Stimulated activated CD4-positive, alpha-beta T cell treated with anti-CD3 and anti-CD28 coated beads, Interleukin-2, amount 100 ng/mL, for 4 hours (primary cell): ENCODE measurements at places on chromosomes 2 and 18.

- no peak for DNase-seq
These were observed 5.5 kb upstream of the ATRAID start for GRCh38 chr2:27206346-27206745.

DNA sequence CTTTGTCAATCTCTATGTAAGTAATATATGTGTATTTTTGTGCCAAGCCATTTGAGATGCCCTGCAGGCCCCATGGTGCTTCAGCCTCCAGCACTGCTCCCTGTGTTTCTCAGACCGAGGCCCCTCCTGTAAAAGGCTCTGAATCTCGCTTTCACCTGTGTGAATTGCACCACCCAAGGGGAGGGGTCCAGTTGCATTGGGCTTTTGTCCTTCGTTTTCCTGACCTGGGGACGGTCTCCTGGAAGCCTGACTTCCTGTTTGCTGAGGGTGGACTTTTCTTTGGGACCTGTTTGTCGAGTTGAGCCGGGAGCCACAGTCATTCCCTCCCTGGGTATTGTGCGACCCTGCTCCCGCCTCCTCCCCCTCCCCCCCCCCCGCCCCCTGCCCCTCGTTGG is 48.9 kb downstream of the AGAP1 start:
- DNase-seq: no peak

GRCh38 chr2:174730698-174731018 is 33.6 kb downstream of the CHRNA1 start:
- DNase-seq: no peak

DNA sequence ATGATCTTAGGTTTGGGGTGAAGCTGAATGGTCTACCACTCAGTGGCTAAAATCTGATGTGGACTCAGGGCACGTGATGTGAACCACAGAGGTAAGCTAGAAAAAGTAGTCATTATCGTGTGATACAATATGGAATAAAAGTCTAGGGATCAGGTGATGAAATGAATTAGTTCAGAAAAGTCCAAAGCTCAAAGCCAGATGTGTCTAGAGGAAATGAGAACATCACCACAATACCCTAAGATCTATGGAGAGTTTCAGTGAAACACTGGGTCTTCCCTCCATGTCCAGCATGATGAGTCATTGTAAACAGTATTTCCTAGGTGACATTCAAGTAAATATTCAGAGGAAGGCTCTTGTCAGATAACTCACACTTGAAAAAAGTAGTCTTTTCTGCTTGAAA is 1257.4 kb upstream of the ZEB2 start:
- no peak for DNase-seq
